ENCODE measurements at places on chromosomes 12 and 14. TPM values are rescaled to one million over a fixed set of nuclear protein-coding genes. Genes with fewer than 3 reads are reported as not detected.
A peak's percentile ranks its signal among the peaks of the same experiment; 100 is the strongest.

- H3K36me3 ChIP-seq = no peaks in the 10 kb centered on the region
- DNase-seq = no peak
- no peak overlapping the region for H3K4me3 ChIP-seq
- H3K27me3 ChIP-seq = no peaks in the 10 kb centered on the region
- no peak overlapping the region for H3K27ac ChIP-seq
Measured at GRCh38 chr12:114847441-114848035, 163.6 kb upstream of the TBX3 start.

DNA sequence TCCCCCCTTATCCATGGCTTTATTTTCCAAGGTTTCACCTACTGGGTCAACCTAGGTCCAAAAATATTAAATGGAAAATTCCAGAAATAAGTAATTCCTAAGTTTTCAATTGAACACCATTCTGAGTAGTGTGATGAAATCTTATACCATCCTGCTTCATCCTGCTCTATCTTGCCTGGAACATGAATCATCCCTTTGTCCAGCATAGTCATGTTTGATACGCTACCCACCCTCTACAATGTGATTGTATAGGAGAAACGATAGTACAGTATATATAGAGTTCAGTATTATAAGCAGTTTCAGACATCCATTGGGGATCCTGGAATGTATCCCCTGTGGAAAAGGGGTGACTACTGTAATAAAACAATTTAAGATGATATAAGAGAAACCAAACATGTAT, 62.2 kb downstream of the IFNG start:
- H3K4me3 ChIP-seq = no peak overlapping the region
- no peak for DNase-seq
- no peaks in the 10 kb centered on the region for H3K4me1 ChIP-seq
- no peaks in the 10 kb centered on the region for H3K36me3 ChIP-seq

- DNase-seq = peak; percentile 6
- no peak overlapping the region for H3K27ac ChIP-seq
Measured at GRCh38 chr14:74980731-74981461, 21.8 kb upstream of the EIF2B2 start.

GRCh38 chr12:132848521-132848920, 19.9 kb upstream of the GOLGA3 start:
- H3K4me1 ChIP-seq = no peaks in the 10 kb centered on the region
- no peaks in the 10 kb centered on the region for H3K27me3 ChIP-seq
- no peak overlapping the region for H3K4me3 ChIP-seq
- H3K36me3 ChIP-seq = peaks cover 2% of the 10 kb centered on the region
- H3K27ac ChIP-seq = no peak overlapping the region
- no peak for DNase-seq

- no peaks in the 10 kb centered on the region for H3K4me1 ChIP-seq
- no peak overlapping the region for H3K4me3 ChIP-seq
- H3K27me3 ChIP-seq = no peaks in the 10 kb centered on the region
Measured at GRCh38 chr12:118432812-118433545, 56.6 kb downstream of the SUDS3 start.

DNA sequence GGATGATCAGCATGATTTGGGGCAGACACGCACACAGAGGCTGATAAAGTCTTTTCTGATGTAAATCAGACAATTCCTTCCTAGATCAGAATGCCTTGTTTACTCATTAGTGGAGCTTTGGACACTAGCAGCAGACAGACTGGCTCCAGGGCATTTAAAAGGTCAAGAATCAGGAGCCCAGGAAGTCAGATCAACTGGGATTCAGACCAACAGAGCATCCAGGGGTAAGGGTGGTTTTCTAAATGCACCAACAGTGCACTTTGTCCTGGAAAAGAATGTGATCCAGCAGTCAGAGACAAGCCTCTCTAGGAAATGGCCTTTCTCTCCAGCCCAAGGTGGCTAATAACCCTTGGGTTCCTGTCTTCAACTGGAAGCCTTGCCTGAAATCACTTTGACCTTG, 405.3 kb downstream of the MED13L start:
- H3K27me3 ChIP-seq = 0 out of 2 replicates have a peak, but pooled peaks cover 4% of the 10 kb centered on the region
- H3K36me3 ChIP-seq = no peaks in the 10 kb centered on the region

GRCh38 chr14:77543240-77543551, 44.6 kb upstream of the ISM2 start:
- no peak overlapping the region for H3K27ac ChIP-seq
- H3K27me3 ChIP-seq = no peaks in the 10 kb centered on the region
- H3K4me3 ChIP-seq = no peak overlapping the region
- peaks cover 9% of the 10 kb centered on the region for H3K4me1 ChIP-seq
- peaks cover 5% of the 10 kb centered on the region for H3K36me3 ChIP-seq

- no peaks in the 10 kb centered on the region for H3K27me3 ChIP-seq
- H3K36me3 ChIP-seq = peaks cover 47% of the 10 kb centered on the region
- H3K4me3 ChIP-seq = no peak overlapping the region
- DNase-seq = no peak
- peaks cover 7% of the 10 kb centered on the region for H3K4me1 ChIP-seq
Measured at GRCh38 chr12:69569236-69569635, 16.0 kb upstream of the CCT2 start.

DNA sequence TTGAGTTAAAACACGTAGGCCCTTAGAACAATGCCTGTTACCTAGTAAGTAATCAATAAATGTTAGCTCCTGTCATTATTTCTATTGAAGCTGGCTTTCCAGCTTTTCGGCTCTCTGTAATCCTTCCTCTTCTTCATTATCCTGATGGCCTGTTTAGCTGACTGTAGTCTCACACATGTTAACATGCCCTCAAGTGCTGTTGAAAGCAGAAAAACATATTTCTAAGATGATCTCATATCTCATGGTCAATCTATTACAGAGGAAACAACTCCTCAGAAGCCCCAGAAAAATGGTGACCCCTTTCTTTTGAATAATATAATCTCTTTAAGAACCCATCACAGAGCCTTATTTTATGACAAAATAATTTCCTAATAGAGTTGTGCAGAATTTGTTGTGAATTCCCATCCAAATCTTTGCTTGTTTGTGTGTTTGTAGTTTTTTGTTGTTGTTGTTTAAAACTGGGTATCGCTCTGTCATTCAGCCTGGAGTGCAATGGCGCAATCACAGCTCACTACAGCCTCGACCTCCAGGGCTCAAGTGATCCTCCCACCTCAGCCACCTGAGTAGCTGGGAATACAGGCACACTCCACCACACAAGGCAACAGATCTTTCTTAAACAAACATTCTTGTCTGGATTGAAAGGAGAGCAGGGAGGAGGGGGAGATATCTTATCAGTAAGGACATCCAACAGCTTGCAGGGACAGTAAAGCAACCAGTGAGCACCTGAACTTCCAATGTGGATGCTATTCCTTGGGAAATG, 242.5 kb upstream of the CAND1 start:
- peaks cover 10% of the 10 kb centered on the region for H3K27me3 ChIP-seq
- H3K4me1 ChIP-seq = no peaks in the 10 kb centered on the region
- no peak for DNase-seq
- no peak overlapping the region for H3K27ac ChIP-seq
- no peak overlapping the region for H3K4me3 ChIP-seq

DNA sequence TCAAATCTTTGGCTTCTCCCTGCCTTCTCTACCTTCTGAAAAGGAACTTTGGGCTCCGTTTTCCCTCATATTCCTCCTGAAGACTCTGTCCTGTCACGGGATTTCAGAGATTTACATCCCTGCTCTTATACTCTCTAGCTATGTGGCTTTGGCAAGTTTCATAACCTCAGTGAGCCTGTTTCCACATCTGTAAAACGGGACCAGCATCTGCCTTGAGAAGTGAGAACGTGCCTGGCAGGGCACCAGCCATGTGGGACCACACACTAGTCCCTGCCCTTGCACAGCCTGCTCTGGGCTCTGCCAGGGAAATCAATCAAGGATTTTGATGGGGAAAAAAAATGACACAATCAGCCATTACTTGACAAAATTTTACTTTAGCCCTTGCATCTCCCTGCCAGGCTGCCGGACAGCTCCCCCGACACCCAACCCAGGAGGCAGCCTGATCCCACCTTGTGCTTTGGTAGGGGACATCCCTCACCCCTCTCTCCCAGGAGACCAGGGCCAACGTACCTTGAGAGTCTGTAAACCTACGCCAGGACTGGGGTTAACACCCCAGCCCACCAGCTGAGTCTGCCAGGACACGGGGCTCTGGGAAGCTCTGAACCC, 8.5 kb downstream of the PHETA1 start:
- H3K36me3 ChIP-seq = peaks cover 14% of the 10 kb centered on the region
- H3K4me3 ChIP-seq = no peak overlapping the region
- DNase-seq = no peak
- no peaks in the 10 kb centered on the region for H3K27me3 ChIP-seq
- H3K27ac ChIP-seq = no peak overlapping the region
- H3K4me1 ChIP-seq = peaks cover 9% of the 10 kb centered on the region

- no peaks in the 10 kb centered on the region for H3K27me3 ChIP-seq
- no peak overlapping the region for H3K4me3 ChIP-seq
- DNase-seq = no peak
- no peaks in the 10 kb centered on the region for H3K36me3 ChIP-seq
- H3K27ac ChIP-seq = no peak overlapping the region
Measured at GRCh38 chr12:115423546-115423987, 739.6 kb upstream of the TBX3 start.

DNA sequence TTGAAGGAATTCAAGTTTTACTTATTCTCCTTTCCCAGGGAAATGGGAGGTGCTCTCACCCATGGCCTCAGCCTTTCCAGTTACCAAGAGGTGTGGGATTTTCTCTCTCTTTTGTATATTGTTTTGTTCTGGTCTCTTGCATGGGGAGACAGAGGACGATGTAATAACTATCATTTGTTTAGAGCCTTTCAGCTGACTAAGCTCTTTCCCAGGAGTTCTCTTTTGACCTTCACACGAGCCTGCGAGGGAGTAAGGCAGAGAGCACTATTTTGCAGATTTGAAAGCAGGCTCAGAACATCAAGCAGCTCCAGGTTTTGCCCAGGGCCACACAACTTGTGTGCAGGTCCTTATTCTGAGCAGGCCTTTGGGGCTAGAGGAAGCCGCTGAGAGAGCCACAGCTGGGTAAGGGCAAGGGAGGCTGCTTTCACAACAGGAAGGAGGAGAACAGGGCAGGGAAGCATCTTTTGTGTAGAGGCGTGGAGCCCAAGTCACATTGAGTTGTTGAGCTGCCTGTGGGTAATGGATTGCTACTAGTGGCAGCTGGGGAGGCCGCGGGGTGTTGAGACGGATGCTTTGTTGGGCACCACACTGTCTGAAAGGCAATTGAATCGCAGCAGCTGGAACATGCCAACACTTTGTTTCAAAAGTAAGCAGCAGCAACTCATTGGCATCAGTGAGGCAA, 116.2 kb downstream of the PRMT8 start:
- no peaks in the 10 kb centered on the region for H3K36me3 ChIP-seq
- no peak for DNase-seq
- H3K4me1 ChIP-seq = no peaks in the 10 kb centered on the region
- no peak overlapping the region for H3K4me3 ChIP-seq
- H3K27ac ChIP-seq = no peak overlapping the region

DNA sequence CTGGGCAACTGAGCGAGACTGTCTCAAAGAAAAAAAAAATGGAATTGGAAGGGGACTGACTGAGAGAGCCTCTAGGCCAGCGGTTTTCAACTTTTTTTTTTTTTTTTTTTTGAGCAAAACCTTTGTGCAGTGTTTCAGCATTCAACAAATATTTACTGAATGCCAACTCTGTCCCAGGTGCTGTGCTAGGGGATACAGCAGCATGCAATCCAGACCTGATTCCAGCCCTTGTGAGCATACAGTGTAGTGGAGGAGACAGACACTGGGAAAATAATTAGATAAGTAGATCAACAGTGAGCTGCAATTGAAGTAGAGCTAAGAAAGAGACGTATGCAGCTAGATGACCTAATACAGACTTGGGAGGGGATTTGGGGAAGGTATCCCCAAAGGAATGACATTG, 23.8 kb upstream of the LTBP2 start:
- no peak for DNase-seq
- no peaks in the 10 kb centered on the region for H3K4me1 ChIP-seq
- no peak overlapping the region for H3K4me3 ChIP-seq
- H3K27ac ChIP-seq = no peak overlapping the region
- no peaks in the 10 kb centered on the region for H3K27me3 ChIP-seq

DNA sequence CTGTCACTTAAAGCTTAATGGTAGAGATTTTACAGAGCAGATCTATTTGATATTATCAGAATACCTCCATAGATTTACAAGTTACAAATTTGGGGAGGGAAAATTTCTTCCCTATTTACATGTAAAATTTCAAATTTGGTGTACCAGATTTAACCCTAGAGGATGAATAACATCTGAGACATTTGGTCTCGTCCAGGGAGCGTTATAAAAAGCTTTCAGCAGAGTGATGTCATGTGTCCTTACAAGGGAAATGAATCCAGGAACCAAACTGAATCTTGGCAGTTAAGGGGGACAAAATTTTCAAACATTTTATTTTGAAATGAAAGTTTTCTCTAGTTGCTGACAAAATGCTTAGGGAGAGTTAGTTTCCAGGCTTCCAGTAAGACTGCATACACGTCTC, 4.5 kb upstream of the CDK17 start:
- peaks cover 5% of the 10 kb centered on the region for H3K36me3 ChIP-seq
- DNase-seq = no peak
- no peaks in the 10 kb centered on the region for H3K27me3 ChIP-seq
- no peak overlapping the region for H3K4me3 ChIP-seq
- peaks cover 4% of the 10 kb centered on the region for H3K4me1 ChIP-seq

DNA sequence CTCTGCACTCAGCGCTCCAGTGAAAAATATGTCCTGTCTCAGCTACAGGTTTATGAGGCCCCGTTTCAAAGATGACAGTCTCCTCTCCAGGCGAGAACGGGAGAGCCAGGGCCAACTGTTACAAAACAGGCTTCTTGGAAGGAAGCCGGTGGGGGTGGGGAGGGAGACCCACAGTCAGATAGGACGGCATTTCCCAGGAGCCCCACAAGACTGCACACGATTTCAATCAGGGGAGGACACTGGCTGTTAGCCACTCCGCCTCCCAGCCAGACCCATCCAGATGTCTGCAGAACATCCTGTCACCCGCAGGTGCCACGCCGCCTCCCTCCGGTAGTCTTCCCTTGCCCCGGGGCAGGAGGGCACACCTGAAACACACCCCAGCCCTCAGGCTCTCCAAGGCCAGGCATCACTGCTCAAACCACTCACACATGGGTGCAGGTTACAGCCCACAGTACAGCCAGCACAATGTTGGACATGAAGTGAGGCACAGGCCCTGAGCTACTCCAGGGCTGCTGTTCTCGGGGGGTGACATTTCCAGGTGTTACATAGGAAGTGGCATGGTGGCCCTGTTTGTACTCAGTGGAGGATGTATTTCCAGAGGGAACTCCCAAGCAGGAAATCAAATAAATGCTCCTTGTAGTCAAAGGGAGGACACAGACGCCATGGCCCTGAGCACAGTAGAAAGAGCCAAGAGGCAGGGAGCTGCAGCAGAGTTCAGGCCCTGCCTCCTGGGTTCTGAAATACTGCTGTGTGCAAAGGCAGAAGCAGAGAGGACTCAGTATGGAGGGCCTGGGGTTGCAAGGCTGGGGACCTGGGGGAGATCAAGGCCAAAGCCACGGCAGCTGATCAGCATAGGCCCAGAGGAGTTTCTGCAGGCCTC, 138.1 kb downstream of the BCL11B start:
- no peak for DNase-seq
- H3K36me3 ChIP-seq = no peaks in the 10 kb centered on the region
- H3K27ac ChIP-seq = no peak overlapping the region
- no peaks in the 10 kb centered on the region for H3K4me1 ChIP-seq
- H3K27me3 ChIP-seq = no peaks in the 10 kb centered on the region

- H3K4me1 ChIP-seq = peaks cover 30% of the 10 kb centered on the region
- DNase-seq = peak; percentile 61
- H3K36me3 ChIP-seq = no peaks in the 10 kb centered on the region
- H3K27ac ChIP-seq = no peak overlapping the region
Measured at GRCh38 chr14:29926701-29927375, 809 bp downstream of the PRKD1 start.

Gene B4GALNT3
- total RNA-seq = not detected

Gene CEBPE
- total RNA-seq = not detected

Gene PTCSC3
- total RNA-seq = not detected

Gene AQP2
- total RNA-seq = not detected

Gene ENDOU
- not detected for total RNA-seq

Gene CD4
- total RNA-seq = not detected

Gene POLE2
- 26.1 TPM for total RNA-seq

Gene ASIC1
- 0.50 TPM for total RNA-seq

Gene EFS
- not detected for total RNA-seq

Gene TMEM229B
- 0.71 TPM for total RNA-seq

Gene ALDH1L2
- total RNA-seq = 0.25 TPM
